Fibroblast of lung (primary cell): ENCODE measurements at places on chromosomes 7 and 10. TPM values are rescaled to one million over a fixed set of nuclear protein-coding genes. Genes with fewer than 3 reads are reported as not detected.
A peak's percentile ranks its signal among the peaks of the same experiment; 100 is the strongest.

DNA sequence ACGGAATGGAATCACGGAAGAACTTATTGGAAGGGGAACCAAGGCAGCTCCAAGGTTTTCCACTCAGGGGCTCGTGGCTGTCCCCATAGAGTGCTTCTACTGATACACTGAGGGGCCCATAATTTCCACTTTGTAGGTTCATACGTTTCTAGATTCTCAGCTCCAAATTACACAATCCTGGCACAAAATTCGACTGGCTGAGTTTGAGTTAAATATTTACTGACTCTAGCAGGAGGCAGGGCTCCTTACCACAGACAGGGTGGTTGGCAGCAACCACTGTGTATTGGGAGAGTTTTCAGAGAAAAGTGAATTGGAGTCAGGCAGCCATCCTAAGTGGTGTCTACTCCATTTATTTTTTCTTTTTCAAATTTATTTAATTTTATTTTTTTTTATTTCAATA, 55.4 kb upstream of the SEC61G start:
- peak; percentile 29 for DNase-seq

DNA sequence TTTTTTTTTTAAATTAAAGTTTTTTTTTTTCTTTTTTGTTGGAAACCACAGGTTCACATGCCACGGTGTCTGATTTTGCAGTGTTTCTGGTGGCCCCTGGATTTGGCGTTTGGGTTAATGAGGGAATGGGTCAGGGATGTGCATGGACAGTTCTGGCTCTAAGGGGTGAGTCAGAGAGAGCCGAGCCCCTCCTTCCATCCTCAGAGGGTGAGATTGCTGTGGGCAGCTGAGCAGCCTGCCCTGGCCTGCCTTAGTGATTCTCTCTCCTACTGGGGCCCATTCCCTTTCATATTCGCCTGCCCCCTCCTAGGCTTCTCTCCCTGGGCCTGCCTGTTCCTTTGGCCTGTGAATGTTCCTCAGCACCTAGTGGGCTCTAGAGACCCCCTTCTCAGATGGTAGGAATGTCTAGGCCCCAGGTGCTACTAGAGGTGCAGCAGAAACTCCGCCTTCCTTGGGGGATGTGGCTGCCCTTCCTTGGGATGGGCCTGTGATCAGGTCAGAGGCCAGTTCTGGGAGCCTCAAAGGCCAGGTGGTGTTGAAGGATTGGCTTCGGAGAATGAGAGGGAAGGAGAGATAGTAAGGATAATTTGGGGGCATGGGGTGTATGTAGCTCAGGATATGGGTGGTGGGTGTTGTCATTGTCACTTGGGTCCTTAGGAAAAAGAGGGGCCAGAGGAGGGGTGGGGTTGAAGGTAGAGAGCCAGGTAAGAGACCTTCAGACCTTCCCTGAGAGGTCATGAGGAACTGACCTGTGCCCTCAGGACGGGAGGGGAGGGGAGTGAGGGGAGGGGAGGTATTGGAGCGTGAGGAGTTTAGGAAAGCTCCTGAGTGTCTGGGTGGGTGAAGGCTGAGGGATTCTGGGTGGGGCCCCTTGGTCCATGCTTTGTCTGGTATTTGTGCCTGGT, 19.8 kb downstream of the TSPAN14 start:
- DNase-seq = peak; percentile 59

DNA sequence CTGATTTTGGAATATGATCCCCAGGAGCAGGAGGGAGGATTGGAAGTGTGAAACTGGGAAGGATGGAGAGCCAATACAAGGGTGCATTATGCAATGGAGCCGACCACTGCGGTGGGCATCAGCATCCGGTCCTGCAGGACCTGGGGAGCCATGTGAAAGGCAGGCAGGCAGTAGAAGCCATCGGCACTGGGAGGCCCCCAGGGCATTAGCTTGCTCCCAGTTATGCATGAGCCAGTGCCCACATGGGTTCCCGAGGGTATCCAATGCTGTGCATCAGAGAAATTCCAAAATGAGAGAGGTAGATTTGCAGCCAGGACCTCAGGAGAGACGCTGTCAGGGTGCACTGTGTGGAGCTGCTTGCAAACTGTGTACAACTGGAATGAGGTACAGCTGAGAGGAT, 8.7 kb upstream of the KCP start:
- DNase-seq = no peak

DNA sequence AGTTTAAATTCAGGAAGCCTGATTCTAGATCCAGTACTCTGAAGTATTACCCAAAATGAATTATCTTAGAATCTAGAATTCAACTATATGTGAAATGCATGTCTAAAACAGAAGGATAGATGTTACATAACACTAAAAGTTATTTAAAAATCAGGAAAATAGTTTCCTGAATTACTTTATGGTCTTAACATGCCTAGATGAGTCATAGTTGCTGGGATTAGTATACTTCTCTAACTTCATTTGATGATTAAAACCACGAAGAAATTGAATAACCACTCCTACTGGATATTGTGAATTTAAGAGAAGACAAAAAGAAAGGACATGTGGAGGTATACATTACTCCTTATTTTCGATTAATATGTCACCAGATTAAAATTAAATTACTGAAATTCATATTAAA, 65.5 kb downstream of the ATAD1 start:
- peak; percentile 78 for DNase-seq

DNA sequence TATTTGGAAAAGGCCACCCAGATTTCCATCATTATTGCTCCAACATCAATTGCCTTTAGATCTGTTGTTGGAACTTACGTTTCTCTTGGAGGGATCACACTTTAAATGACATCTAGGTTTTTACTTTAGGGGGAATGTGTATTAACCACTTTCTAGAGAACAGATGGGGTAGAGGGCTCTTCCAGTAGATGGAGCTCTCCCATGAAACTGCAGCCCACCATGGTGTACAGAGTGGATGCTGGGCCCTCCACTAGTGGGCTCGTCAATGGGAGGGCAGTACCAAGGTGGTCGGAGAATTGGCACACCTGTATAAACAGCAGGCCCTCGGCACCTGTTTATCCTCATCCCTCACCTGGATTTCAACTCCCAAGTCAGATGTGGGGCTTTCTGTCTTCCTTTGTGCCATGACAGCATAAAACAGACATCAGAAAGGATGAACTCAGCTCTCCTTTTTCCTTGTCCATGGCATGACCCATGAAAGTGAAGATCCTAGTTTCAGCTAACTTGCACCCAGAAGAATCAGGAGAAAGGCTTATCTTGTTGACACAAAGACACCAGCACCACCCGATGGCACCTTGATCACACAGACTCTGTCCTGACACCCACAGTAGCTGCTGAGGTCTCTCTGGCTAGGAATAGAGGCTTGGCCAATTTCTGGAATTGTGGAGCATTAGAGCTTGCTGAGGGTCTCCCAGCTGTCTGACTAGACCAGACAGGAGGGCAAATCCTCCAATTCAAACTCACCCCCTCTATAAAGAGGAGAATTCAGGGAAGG, 150.5 kb downstream of the CYP26A1 start:
- DNase-seq = no peak

DNA sequence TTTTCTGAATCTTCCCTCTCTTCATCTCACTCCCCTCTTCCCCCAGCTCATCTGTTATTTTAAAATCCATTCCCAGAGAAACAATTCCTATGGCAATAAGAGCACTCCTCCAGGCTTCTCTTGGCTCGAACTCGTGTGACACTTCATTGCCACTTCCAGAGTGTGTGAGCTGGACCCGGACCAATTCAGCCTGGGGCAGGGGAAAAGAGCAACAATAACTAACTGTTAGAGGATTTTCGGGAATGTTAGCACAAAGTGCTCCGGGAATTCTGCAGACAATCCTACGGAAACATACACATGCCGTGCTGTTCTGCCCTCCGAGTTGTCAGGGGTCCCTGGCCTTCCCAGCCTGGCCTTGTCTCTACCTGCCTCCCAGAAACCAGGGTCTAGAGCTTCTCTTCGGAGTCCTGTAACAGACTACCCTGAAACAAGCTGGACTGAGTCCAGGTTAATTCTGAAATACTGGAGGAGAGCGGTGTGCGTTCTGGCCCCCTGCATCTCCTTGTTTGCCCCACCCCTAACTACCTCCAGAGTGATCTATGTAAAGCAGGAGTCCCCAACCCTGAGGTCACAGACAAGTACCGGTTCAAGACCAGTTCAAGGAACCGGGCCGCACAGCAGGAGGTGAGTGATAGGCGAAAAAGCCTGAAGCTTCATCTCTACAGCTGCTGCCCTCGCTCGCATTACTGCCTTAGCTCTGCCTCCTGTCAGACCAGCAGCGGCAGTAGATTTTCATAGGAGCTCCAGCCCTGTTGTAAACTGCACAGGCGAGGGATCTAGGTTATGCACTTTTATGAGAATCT, 11.3 kb downstream of the COL26A1 start:
- no peak for DNase-seq

- DNase-seq = peak; percentile 78
Observed at GRCh38 chr10:100878291-100878910, 34.4 kb upstream of the SLF2 start.

GRCh38 chr10:14244147-14244546, 86.6 kb downstream of the FRMD4A start:
- DNase-seq = peak; percentile 6

DNA sequence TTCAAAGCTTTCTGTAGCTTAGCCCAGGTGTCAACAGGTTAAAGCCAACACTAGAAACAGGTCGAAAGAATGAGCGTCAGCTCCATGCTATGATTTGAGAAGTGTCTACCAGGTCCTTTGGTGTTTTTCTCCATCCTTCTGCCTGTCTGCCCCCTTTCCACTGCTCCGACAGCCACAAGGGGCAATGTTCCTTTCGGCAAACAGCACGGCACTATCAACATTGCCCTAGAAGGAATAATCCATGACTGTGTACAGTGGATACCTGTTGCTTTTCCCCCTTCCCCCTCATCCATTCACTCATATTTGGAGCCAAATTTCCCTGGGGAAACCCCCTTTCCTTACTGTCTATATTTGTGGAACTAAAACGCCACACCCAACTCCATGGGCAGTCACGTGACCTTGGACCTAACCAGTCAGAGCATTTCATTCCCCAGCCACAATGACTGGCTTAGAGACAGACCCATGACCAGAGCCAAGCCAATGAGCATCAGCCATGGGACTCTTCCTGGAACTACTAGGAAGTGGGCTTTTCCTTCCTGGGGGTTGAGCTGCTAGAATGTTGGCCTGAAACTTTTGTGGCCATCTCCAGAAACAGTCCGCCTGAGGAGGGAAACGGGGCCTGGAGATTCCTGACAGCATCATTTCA, 51.5 kb downstream of the AFAP1L2 start:
- DNase-seq = no peak

DNA sequence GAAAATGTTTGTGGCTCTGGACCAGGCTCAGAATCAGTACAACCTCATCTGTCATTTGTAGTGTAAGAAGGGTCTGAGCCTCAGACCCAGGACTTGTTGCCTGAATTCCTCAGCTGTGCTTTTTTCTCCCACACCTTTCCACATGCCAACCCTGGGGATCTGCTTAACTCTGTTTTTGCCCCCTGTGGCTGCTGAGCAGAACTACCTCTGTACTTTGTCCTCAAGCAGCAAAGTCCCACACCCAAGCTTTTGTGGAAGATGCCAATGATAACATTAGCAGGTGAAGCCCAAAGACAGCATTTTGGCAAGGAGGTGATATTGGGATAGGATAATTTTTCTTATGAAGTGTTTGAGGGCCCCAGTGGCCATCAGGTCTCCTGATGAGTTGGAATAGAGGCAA, 5.8 kb upstream of the CYP2C18 start:
- no peak for DNase-seq

DNA sequence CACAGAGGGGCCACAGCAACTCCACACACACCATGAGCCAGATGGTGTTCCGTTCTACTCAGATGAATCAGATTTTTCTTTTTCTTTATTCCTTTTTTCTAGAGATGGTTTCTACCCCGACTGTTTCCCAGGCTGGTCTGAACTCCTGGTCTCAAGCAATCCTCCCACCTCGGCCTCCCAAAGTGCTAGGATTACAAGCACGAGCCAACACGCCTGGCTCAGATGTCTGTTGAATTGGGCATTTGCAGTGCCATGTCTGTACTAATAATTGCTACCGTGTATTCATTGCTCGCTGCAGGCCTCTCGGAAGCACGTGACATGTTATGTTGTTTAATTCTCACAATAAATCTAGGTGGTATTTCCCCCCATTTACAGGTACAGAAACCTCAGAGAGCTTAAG, 67.2 kb downstream of the RABGEF1 start:
- no peak for DNase-seq

GRCh38 chr7:154195266-154195665, 143.1 kb downstream of the DPP6 start:
- no peak for DNase-seq

- no peak for DNase-seq
Observed at GRCh38 chr10:129846991-129847391, 117.1 kb downstream of the EBF3 start.

DNA sequence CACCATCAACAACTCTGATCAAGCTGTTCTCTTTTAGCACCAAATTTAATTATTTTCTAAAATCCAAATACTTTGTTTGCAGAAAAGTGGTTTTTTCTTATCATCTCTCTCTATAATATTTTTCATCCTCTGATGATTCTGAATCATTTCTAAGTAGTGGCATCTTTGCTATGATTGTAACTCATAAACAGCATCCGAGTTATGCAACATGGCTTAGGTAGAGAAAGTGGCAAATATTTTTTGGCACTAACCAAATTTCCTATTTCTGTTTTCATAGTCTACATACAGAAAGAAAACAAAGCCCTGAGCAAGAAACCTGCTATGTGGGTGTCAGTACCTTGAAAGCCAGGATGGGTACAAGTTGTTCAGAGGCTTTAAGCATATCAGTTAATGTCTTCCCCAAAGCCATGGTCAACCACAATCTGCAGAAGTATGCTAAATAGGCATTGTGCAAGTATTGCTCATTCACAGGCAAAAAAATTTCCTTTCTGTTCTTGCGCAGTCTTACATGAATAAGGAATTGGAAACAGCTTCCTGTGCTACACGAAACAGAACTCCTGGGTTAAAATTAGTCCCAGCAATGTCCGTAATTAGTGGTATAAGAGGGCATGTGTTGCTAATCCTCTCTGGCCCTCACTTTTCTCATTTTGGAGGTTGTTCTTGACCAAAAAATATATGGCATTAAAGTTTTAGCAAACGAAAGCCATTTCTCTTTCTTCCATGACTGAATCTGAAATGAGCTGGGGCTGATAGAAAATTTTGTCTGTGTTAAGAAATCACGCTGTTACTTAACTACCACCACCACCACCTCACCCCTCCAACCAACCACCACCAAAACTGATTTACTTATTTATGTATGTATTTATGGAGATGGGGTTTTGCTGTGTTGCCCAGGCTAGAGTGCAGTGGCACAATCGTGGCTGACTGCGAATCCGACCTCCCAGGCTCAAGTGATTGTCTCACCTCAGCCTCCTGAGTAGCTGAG, 325.6 kb upstream of the MAGI2 start:
- DNase-seq = peak; percentile 93

DNA sequence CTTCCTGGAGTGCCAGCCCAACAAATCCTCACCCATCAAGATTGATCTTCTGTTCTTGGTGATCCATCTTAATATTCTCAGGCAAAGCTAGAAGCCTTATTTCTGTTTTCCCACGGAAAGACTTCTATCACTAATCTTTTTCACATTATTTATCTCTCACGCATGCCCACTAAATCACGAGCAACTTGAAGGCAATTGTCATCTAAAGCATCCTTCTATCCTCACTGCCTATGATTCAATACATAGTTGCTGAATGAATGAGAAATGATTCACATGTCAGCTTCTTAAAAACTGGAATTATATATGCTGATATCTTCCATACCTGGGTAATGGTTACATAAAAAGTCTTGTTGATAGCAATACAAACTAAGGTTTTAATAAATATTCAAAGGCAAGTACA, 12.6 kb upstream of the COL1A2 start:
- DNase-seq = peak; percentile 71

Gene SPDYE11
- not detected in 2 replicates for total RNA-seq

Gene C1QL3
- total RNA-seq = 0.17 TPM in 1 of 2 replicates, not detected in the other

Gene PDZD7
- total RNA-seq = 1.3 TPM in 2 replicates

Gene PIP
- not detected in 2 replicates for total RNA-seq

Gene ASAH2B
- total RNA-seq = 2.3 and 3.0 TPM in 2 replicates
